ENCODE measurements at places on chromosomes 6 and 20.
A peak's percentile ranks its signal among the peaks of the same experiment; 100 is the strongest.

GRCh38 chr20:44615169-44615791 lies 32.9 kb downstream of the PKIG start:
- no peak for DNase-seq

- DNase-seq = no peak
Measured at GRCh38 chr6:123016431-123017103, 20.5 kb downstream of the CLVS2 start.

DNA sequence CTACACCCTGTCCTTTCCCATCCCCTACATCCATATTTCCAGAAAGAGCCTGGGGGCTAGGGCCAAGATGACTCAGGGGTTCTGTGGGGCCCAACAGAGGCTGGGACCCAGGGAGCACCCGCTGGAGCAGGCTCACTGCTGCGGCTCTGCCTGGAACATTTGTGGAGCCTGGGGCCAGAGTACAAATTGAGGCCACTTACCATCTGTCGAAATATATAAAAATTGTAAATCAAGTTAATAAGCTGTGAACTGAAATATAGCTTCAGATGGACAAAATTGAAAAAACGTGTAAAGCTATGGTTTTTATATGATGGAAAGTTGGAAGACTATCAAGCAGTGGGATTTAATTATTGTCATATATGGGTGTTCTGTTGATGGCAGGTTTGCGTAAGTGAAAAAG lies 82.9 kb upstream of the ATXN1 start:
- DNase-seq = no peak

DNA sequence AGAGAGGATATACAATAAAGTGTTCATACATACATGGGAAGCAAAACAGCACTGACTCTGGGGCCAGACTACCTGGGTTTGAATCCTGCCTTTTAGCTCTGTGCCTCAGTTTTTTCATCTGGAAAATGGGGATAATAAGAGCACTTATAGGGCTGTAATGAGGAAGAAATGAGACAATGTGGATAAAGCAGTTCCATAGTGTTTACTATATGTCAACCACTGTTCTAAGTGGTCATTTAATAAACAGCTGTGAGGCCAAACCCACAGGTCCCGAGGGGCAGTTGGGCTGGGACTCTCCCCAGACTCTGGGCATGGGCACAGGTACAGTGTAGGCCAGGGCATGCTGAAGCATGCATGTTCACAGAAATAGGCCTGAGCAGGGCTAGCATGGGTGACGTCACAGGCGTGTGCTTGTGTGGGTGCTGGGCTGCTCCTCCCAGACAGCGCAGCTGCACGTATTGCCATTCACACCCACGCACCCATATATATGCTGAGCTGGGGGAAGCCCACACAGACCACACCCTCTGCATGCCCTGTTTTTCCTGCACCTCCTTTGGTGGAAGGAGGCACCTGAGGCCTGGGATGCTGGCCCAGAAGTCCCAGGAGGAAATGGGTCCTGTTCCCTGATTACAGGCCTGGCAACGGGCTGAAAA lies 3.5 kb upstream of the PLCG1 start:
- peak; percentile 66 for DNase-seq

DNA sequence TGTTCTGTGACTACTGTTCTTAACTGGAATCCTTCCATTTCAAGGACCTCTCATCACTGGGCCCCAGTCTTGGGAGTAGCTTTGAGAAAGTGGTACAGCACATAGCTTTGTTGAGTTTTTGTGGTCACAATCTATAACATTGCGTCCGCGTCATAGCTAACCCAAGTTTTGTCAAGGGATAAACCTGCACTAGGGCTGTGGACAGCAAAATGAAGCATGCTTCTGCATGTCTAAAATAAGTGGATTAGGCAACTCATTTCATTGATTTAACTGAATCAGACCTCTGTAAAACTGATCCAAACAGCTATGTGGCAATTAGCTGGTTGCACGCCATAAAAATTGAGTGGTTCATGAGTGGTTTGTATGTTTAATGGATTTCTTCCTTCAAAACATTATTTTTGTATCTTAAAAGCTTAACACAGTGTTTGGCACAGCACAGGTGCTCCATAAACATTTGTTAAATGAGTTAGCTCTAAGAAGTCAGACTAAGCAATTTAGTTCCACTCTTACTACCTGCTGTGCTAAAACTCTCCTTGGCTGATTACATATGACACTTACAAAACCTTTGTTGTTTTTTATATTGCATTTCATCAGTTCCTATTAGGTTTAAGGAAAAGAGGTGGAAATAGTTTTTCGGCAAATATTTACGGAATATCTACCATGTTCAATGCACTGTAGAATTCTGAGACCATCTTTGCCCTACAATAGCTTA lies 160.3 kb upstream of the ATXN1 start:
- DNase-seq = no peak

DNA sequence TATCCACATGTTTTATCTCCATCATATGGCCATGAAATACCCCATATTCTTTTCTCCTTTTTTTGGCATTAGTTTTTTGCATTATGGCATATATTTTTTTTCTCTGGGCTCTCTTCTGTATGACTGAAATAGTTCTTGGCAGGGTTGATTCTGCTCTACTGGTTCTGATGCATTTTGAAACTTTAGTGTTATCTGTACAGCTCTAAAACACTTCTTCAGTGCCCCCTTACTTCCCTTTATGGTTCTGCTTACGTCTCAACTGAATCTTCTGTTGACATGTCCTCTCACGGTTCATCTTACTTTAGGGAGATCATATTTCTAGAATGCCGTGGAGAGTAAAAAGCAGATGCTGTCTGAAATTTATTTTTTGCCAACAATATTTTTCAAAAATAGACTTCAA lies 23.2 kb upstream of the TXNDC5 start:
- DNase-seq = no peak

GRCh38 chr20:41063442-41063841 lies 34.8 kb downstream of the TOP1 start:
- no peak for DNase-seq

GRCh38 chr6:112883095-112883494 lies 536.0 kb downstream of the RFPL4B start:
- no peak for DNase-seq

GRCh38 chr20:37477041-37477440 lies 44.0 kb upstream of the NNAT start:
- DNase-seq = no peak

- no peak for DNase-seq
Measured at GRCh38 chr20:10475225-10475624, 40.1 kb downstream of the SLX4IP start.

Data from activated naive CD4-positive, alpha-beta T cell treated with Interleukin-2 at 50 U/mL for 16 hours (primary cell).